Stimulated activated CD4-positive, alpha-beta T cell treated with anti-CD3 and anti-CD28 coated beads, Interleukin-12 subunit alpha, Interleukin-12 subunit beta, amount 100 ng/mL, for 4 hours (primary cell): ENCODE measurements at places on chromosomes 6 and 20.
A peak's percentile ranks its signal among the peaks of the same experiment; 100 is the strongest.

GRCh38 chr6:166950443-166950821 lies 5.9 kb downstream of the RNASET2 start:
- no peak for DNase-seq

DNA sequence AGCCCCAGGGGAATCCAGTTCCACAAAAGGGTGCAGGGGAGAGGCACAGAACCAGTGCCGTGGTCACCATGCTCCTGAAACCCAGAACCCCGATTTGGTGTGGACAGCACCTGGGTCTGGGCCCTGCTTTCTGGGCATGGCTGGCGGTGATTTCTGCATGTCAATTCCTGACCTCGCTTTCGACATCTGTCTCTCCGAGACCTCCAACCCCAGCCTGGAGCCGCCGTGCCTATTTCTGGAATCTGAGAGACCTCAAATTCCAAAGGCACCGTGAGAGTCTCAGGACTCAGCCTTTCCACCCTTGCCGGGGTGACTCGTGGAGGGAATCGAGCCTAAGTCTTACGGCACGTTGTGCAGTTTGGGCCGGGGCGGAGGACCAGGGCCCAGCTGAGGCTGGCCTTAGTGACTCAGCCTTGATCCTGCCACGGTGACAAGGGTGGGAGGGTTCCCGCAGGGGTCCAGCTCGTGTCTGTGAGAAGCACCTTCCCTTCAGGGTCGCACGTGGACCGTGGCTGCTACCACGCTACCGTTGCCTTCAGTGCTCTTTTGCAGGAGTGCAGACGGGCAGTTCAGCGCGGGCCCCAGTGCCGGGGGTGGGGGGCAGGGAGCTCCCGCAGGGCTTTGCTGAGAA lies 133.7 kb downstream of the PXDC1 start:
- DNase-seq = no peak

DNA sequence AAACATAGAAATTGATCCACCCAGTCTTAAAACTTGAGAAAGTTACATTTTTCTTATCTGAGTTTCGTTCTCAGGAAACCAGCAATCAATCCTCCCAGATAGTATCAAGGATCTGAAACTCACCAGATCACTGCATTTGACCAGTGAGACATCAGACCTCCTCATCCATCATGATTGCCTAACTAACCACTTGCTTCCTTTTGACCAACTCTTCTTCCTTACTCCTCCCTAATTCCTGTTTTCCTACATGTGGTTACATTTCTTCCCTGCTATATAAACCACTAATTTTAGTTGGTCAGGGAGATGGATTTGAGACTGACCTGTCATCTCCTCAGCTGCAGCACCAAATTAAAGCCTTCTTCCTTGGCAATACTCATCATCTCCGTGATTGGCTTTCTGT lies 357.1 kb upstream of the POU3F2 start:
- no peak for DNase-seq

GRCh38 chr20:35355372-35355771 lies 56.4 kb downstream of the UQCC1 start:
- no peak for DNase-seq

GRCh38 chr6:169163411-169163901 lies 90.2 kb downstream of the THBS2 start:
- no peak for DNase-seq

DNA sequence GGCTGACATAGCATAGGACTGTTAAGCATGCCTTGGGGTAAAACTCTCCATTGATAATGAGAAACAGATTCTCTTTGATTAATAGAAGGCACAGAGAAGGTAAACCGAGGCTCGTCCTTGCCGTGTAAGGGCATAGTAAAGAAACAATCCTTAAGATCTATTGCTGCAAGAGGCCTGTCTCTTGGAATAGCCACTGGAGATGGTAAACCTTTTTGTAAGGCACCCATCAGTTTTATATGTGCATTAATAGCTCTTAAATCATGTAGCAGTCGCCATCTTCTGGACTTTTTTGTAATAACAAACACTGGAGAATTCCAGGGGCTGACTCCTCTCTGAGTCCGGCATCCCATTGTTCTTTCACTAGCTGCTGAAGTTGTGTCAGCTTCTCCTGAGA lies 8.4 kb upstream of the ABHD12 start:
- no peak for DNase-seq

DNA sequence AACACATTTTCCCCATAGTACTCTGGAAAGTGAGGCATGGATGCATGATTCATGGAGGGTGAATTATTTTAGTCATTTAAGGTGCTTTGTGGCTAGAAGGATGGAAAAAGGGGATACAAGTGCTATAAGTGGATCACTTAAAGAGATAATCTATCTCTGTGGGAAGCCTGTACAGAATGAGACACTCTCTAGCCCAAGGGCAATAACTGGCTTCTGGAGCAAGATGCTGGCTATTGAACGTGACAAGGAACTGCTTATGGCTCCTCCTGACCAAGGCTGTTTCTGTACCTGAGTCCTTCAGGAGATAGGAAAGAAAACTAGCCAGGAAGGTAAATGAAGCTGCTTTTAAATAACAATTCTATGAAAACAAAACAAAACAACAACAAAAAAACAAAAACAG lies 590.7 kb downstream of the EYS start:
- no peak for DNase-seq

DNA sequence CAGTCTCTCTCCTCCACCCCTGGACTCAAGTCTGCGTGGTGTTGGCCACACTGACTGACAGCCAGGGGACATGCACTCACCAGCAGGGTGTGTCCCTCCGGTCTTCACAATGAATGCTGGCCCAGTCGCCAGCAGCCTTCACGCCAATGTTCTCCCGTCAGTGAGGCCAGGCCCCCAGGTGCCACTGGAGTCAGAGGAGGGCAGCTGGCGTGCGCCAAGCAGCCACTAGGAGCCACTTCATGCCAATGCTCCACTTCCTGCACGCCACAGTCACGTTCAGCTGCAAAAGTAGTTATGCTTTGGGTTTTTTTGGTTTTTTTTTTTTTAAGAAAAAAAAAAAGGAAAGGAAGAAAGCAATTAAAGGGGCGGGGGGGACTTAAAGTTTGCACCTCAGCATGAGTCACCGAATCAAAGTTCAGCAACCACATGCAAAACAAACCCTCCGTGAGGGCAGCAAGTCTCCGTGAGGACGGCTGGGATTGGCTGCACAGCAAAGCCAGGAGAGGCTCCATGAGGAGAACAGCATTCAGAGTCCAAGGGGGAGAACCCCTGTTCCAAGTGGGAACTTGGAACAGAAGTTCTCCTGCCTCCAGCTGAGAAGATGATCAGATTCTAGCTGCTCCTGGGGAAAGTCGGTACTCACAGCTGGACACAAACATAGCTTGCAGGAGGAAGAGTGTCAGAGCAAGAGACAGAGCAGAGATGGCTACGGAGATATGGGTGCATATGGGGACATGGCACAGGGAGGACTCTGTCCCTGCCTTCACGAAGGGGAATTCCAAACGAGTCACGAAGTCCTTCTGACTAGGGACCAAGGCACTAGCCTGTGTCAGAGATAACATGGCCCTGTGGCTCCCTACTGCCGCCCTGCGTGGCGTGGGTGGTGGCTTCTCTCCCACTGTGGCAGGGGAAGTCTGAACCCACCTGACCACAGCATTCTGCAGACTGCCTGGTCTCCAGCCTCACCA lies at the start of gene ZC3H12D:
TSS of gene ZC3H12D (minus strand) at position 282 of the 968 bp plus-strand sequence. CDS start 10,471 bp downstream, outside the sequence.
- DNase-seq = peak; percentile 66

GRCh38 chr6:162576016-162576415 lies 151.6 kb downstream of the PRKN start:
- DNase-seq = no peak

GRCh38 chr20:20024942-20025341 lies 7.8 kb downstream of the NAA20 start:
- DNase-seq = no peak

- DNase-seq = peak; percentile 38
These were observed 58.7 kb downstream of the VAPB start for GRCh38 chr20:58447511-58448391.

DNA sequence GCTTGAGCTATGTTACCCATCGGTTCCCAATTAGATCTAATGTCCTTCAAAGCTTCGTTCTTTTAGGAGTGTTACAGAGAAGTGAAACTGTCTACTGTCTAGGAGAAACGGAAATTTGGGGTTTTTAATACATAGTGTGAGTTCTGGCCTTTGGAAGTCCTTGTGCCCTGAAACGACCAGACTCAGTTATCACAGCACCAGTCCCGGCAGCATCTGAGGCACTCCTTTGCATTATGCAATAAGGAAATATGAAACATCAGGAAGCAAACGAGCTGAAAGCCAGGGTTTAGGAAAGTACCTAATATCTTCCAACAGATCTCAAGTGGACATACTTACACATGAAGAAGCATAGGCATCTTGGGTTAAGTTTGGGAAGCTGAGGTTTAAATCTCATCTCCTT lies 61.8 kb upstream of the ADGRF1 start:
- DNase-seq = no peak

DNA sequence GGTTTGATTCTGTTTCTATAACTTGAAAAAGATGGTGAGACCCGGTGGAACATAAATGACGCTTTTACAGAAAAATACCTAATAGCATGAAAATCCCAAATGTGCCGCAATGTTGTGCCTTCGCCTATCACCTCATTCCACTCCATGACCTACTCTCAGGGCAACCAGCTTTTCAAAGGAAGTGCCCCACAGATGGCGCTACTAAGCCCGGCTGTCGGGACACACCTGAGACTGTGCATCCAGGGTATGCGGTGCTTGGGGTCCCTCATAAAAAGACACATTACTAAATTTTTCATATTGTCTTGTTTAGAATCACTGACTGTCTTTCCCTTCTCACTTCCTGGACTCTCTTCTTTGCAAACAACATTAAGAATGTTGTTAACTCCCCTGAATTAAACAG lies 145.5 kb upstream of the RPS6KA2 start:
- DNase-seq = no peak

- no peak for DNase-seq
These were observed 52.3 kb upstream of the UFL1 start for GRCh38 chr6:96469312-96469711.

- DNase-seq = no peak
These were observed 185.0 kb upstream of the SGK1 start for GRCh38 chr6:134502614-134503549.

DNA sequence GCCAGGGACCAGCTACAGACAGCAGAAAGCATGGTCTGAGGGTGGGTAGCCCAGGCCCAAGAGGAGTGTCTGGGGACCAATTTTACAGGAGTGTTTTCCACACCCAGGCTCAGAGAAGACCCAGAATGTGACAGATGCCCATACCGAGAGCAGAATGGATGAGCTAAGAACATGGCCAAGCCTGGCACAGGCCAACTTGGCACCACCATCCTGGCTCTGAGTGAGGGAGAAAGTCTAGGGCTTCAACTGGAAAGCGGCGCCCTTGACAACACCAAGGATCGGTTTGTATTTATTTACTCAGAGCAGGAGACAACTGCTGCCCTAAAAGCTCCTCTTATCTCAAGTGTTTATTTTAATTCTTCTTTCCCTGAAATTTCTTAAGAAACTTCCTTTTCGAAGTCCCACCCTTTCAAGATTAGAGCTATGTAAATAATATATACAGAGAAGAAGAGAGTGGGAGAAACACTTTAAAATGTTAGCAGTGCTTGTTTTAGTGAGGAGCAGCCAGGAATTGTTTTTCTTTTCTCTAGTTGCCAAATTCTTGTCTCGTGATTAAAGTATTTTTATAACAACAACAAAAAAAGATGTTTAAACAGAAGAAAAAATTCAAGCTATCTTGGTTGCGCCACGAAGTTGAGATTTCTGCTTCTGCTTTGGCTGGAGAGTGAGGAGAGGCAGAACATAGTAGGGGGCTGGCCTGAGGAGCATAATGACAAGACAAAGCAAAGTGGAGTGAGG lies 16.2 kb downstream of the TNXB start:
- no peak for DNase-seq

DNA sequence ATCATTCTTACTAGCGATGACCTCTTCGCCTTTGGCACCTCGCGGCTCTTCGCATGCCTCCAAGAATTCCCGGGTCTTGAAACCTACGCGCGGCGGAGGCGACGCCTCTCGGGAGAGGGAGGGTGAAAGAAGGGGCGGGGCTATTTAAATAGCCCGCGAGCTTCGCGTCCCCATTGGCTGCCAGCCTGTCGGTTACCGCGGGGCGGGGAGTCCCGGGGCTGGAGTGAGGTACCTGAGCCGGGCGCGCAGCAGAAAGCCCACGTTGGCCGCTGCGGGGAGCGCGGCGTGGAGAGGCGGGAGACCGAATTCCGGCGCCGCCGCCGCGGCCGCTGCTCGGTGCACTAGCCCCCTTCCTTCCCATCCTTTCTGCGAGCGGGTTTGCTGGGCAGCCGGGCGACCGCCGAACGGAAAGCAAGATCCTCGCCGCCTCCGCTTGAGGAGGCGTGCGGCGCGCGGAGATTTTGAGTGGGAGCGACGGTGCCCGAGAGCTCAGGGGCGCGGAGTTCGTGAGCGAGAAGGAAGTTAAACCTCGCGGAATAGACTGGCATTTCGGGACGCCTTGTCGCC lies at the start of gene BMP6:
TSS of gene BMP6 (plus strand) at position 251 of the 567 bp plus-strand sequence. CDS start 857 bp downstream, outside the sequence.
- DNase-seq = peak; percentile 47

- no peak for DNase-seq
These were observed 925.5 kb upstream of the SLC35B3 start for GRCh38 chr6:9360881-9361280.

DNA sequence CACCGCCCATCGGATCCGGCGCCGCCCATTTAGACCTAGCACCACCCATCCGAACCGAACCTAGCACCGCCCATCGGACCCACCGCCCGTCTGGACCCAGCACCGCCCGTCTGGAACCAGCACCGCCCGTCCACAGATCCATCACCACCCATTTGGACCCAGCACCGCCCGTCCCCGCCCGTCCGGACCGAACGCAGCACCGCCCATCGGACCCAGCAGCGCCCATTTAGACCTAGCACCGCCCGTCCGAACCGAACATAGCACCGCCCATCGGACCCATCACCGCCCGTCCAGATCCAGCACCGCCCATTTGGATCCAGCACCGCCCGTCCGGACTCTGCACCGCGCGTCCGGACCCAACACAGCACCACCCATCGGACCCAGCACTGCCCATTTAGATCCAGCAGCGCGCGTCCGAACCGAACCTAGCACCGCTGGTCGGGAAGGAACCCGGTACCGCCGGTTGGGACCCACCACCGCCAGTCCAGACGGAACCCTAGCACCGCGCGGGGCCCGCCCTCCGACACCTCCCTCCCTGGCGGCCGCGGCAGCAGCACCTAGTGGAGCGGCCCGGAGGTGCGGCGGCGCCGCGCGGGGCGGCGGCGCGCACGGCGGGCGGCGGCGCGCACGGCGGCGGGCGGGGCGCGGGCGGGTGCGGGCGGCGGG lies 348 bp upstream of the AFDN start:
- DNase-seq = peak; percentile 65

- DNase-seq = no peak
These were observed 1.7 kb downstream of the TAAR6 start for GRCh38 chr6:132571774-132572173.
